Activated T-cell treated with anti-CD3 and anti-CD28 coated beads for 24 hours (primary cell): ENCODE measurements at places on chromosomes 7 and 10.

DNA sequence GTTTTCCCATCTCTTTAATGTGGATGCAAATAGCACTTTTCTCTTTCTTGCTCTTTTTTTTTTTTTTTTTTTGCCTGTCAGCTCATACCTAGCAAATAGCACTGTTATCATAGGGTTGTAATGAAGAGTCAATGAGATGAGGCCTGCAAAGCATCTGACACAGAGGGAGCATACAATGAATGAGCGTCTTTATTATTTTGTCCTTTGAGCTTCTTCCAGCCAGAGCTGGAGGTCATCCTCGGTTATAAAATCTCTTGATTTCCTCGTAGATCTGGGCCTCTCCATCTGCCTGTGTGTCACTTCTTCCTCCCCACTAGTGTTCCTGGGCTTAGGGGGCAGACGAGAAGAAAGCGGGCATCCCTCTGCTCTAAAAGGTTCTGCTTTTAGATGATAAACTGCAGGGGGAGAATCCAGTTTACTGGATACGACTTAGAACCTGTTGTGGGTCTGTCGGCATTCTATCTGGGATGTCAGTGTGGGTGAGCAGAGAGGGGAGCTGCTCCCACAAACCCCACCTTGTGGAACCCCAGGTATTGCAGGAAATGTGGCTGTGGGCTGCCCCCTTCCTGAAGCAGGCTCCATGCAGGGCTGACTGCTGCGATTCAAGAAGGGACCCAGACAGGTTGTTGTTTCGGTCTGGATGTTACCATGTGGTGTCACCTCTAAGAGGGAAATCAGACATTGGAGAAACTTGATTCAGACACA lies 135.8 kb upstream of the GPR26 start:
- no peak for DNase-seq

DNA sequence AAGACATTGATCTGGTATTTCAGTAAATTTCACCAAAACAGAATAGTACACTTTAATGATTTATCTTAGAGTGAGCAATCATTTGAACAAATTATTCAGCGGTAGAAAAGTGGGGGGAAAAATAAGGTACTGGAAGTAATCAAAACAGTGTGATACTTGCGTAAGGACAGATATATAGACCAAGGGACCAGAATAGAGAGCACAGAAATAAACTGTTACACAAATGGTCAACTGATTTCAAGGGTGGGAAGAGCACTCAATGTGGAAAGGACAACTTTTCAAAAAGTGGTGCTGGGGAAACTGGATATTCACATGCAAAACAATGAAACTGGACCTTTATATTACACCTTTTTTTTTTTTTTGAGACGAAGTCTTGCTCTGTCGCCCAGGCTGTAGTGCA lies 119.9 kb downstream of the NRBF2 start:
- no peak for DNase-seq

DNA sequence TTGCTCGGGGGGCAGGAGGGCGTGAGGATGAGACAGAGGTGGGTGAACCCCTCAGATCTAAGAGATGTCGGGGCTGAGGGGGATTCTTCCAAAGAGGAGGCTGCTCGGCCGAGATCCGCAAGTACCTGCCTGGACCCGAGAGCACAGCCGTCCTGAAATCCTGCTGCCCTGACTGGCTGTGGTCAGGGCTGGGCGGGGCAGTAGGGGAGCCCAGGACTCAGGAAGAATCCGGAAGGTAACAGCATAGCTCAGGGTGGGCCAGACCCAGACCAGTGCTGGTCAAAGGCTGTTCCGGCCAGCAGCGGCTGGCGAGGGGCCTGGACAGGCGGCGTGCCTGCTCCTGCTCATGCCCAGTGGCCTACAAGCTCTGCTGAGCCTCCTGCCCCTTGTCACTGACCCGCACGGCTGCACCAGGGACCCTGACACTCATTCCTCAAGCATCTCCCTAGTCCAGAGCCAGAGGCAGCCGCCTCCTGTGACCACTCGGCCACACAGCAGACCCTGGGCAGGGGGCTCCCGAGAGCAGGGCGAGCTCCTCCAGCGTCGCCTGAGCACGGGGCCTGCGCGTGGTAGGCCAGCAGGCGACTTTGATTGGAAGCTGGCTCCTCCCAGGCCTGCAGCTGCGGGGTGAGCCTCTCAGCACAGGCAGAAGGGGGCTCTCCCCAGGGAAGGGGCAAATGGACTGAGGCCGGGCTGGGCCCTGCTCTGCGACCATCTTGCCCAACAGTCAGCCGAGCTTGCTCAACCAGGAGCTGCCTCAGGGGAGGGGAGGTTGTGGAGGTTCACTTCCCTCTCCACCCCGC lies 3.1 kb upstream of the ADAP1 start:
- no peak for DNase-seq

GRCh38 chr10:95818668-95819067 lies 62.7 kb downstream of the ENTPD1 start:
- no peak for DNase-seq

- DNase-seq: no peak
These were observed 18.4 kb downstream of the TRIM24 start for GRCh38 chr7:138478499-138478908.

DNA sequence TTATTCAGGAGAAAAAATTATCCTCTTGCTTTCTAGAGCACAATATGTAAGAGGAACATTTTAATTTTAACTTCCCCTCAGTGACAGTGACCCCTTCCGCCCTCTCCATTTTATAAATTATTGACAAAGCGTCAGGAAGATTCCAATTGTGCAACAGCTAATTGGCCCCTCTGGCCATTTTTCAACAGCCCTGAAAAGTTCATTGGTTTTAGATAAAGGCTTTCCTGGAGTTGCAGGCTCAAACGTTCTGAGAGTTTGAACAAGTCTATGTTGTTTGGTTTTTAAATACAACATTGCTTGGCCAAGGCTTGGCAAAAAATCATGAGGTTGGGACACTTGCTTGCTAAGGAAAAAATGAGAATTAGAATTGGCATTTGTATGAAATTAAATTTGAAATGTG lies 422.2 kb upstream of the ANKRD30A start:
- DNase-seq: no peak

DNA sequence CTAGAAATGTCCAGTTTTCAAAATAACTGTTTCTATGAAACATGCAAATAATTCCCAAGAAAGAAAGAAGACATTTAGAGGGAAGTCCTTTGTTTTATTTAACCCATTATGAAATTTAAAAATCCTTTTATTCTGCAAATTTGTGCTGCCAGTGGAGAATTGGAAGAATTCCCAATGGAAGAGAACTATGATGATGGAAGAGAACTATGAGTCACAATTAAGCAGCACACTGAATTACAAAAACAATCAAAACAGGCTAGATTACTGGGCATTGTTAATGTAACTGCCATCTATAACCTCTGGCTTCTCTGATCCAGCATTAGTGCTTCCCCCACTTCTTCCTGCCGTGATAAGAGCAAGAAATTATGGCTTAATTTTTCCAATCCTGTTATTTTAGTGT lies 126.2 kb upstream of the FEZF1 start:
- DNase-seq: no peak

DNA sequence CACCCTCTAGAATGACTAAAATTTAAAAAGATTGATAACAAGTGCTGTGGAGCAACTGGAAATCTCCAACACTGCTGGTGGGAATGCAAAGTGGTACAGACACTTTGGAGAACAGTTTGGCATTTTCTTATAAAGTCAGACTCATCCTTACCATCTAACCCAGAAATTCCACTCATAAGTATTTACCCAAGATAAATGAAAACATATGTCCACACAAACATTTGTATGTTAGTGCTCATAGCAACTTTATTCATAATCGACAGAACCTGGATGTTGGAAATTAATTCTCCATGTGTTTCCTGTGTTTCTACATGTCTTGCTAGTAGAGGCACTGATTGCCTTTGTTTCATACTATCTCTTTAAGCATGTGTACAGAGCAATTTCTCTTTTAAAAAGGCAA lies 282.4 kb downstream of the AHR start:
- DNase-seq: no peak

DNA sequence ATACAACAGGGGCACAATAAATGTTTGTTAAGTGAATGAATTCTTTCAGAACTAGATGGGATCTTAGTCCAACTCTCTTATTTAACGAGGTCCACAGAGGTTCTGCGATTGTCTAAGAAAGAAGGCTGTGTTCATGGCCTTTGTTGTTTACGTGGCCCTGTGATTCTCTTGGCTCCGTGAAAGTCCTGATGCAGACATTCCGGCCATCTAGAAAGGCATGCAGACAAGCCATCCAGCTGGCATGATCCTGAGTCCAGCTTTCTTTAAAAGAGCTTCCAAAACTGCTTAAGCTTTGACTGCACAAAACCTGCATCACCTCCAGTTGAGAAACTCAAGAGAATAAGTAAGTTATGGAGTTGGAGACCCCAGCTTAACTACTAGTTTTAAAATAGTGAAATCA lies 26.0 kb downstream of the EGFR start:
- no peak for DNase-seq
